ENCODE measurements at places on chromosomes 2 and 18. TPM values are rescaled to one million over a fixed set of nuclear protein-coding genes. Genes with fewer than 3 reads are reported as not detected.
A peak's percentile ranks its signal among the peaks of the same experiment; 100 is the strongest.

DNA sequence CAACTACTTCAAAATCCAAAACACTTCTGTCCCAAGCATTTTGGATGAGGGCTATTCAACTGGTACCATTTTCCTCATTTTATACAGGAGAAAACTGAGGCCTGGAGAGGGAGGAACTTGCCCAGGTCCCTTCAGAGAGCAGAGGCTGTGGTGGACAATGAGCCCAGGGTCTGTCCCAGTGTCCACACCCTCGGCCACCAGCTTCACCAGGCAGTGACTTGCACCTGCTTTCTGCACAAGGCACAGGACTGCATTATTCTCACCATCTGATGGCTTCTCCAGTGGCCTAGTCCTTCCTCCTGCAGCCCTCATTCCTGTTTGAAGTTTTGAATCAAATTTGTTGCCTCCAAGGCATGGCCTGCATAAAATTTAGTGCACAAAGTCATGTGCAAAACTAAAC, 53.3 kb downstream of the RNF144A start:
- ATAC-seq = no peak

- ATAC-seq = no peak
These were observed 44.1 kb downstream of the ANKRD44 start for GRCh38 chr2:197266477-197266876.

GRCh38 chr2:133837441-133838094, 269.3 kb upstream of the NCKAP5 start:
- no peak for ATAC-seq

- ATAC-seq = no peak
These were observed 484.8 kb upstream of the UBE2E3 start for GRCh38 chr2:180495606-180496005.

DNA sequence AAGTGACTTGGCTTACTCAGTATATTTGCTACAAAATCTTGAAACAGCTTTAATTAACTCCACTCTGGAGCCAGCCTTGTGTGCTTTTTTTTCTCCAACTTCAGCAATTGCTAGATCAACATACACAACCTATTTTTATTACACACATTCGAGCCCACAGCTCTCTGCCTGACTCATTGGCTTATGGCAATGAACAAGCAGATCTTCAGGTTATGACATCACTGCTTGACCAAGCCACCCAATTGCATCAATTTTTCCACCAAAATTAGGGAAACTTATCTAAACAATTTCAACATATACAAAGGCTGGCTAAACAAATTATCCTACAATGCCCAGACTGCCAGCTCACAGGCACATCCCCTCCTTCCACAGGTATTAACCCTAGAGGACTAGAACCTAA, 39.6 kb upstream of the PDK1 start:
- ATAC-seq = no peak

DNA sequence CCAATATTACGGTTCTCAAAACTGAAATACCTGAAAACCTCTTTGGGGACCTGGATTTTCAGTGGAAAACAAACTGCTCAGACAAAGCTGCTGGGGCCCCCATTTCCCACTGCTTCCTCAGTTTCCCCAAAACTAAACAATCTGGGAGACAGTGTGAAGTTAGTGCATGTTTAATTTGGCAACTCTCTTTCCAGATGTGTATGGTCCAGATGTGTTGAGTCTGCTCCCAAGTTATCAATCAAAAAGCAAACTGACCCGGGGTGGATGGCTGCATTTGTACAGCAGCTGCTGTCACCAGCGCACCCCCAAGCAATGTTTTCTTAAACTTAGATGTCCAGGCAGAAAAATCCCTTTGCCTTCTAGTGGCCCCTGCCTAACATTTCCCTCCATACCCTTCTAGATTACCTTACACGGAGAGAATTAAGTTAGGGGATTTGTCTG, 136.9 kb downstream of the COPS8 start:
- ATAC-seq = no peak

- no peak for ATAC-seq
These were observed 38.4 kb downstream of the TCF4 start for GRCh38 chr18:55549474-55550104.

DNA sequence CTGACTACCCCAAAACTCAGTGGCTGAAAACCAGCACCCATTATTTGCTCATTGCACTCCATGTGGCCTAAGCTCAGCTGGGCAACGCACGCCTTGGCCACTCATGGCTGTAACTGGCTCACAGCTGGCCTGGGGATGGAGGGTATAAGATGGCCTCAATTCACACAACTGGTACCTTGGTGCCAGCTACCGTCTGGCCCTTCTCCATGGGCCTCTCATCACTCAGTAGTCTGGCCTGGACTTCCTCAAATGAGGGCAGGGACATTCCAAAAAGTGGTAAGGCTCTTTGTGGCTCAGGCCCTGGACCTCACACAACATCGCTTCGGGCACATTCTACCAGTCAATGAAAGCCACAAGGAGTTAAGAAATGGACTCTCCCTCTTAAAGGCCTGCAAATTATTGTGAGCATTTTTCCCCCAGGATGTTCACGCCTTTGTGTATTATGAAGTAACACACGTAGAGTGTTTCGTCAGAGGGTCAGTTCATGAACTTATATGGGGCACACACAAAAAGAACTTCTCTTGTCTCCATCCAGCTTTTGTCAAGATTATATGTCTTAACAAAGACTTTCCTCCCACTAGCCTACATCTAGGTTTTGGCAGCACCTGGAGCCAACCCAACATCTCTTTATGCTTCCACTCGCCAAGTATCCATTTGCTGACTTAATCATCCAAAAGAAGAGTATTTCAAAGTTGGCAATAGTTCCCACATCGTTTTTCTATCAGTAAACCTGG, 145.2 kb downstream of the CCBE1 start:
- ATAC-seq = no peak

GRCh38 chr2:154551649-154552048, 146.8 kb upstream of the KCNJ3 start:
- ATAC-seq = no peak

DNA sequence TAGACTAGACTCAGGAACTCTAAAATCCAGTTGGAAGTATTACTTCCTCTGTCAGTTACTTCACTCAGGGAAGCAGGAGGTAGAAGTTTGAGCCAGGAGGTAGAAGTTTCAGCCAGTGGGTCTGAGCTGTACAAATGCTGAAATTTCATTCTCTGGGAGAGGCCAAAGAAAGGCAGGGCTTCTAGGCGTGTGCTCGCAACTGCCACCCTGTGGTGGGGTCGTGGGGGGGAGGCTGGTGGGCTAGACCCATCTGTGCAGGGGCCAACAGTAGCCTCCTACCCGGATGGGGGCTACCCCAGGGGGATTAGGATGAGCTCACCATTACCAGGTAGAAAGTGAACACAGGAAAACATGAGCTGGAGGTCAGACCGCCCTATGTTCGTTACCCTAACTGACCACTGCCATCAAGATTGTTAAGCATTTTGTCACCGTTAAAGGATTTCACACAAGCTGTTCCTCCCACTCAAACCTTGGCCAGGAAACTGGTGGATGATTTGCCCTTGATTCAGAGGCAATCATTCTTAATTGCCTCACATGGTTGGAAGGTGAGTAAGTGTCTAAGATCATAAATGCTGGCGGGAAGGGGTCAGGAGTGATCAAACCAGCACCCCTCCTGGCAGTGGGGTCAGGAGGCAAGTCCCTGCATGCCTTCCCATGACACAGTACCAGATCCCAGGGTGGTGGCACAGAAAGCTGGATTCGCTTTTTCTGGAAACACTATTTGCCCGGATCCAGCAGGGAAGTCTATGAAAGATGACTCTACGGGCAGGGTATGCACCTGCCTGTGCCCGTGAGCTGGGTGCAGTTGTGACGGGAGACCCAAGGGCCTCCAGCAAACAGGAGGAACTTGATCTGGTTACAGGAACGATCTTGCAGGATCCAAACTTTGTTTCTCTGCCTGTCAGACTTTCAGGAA, 5.2 kb upstream of the FHL2 start:
- peak; percentile 90 for ATAC-seq

- ATAC-seq = no peak
These were observed 336.0 kb downstream of the SLC8A1 start for GRCh38 chr2:40115894-40116293.

- no peak for ATAC-seq
These were observed 23.1 kb downstream of the COL3A1 start for GRCh38 chr2:188997263-188997662.

- ATAC-seq = no peak
These were observed 59.8 kb downstream of the HDLBP start for GRCh38 chr2:241255542-241256167.

DNA sequence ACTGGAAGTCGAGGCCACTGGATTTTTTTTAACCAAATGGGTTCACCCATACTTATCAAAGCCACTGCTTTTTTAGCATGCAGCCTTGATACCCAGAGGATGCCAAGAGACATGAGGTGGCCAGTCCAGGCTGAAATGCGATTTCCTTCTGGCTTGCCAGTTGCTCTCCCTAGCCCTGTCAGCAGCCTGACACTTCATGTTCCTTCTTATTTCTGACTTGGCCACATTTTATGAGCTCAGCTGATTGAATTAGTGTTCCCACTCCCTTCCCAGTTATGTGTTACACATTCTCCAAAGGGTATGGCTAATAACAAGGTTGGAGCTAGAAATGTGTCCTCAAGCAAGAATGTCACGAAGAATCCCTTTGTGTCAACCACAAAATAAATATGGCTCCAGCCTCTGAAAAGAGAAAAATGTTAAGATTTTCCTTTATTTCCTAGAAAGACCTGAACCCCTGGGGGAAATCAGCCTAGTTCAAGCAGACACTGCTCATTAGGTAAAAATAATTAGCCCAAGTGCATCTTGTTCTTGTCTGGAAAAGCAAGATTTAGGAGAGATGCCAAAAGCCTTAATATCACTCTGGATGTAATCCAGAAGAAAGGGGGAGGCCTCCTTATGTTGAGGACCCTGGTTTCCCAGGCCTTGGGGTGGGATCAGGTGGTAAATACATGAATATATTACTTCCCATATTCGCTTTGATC, 121.7 kb upstream of the TACR1 start:
- ATAC-seq = no peak

GRCh38 chr2:37168217-37168981, 11.6 kb upstream of the EIF2AK2 start:
- peak; percentile 63 for ATAC-seq

DNA sequence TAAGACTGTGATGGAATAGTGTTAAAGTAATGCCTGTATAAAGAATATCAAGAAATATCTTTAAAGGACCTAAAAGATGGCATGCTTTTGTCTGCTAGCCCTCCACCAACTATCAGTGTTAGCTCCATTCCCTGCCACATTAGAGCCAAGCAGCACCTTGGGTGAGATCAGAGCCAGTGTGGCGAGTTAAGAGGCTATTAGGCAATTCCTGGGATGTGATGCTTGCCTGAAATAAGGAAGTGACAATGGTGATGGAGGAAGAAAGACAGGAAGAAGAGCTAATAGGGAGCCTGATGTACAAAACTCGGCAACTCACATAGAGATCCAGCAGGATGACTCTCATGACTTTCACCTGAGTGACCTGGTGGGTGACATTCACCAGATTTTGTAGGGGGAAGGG, 143.5 kb downstream of the ZEB2 start:
- ATAC-seq = no peak

- ATAC-seq = peak; percentile 81
These were observed 55.0 kb upstream of the MCFD2 start for GRCh38 chr2:46970334-46971288.

- no peak for ATAC-seq
These were observed 128.0 kb downstream of the OLA1 start for GRCh38 chr2:174120346-174120745.

- no peak for ATAC-seq
These were observed 13.6 kb downstream of the HOXD3 start for GRCh38 chr2:176170602-176171305.

- no peak for ATAC-seq
These were observed 2.7 kb downstream of the ESPNL start for GRCh38 chr2:238102865-238103264.

DNA sequence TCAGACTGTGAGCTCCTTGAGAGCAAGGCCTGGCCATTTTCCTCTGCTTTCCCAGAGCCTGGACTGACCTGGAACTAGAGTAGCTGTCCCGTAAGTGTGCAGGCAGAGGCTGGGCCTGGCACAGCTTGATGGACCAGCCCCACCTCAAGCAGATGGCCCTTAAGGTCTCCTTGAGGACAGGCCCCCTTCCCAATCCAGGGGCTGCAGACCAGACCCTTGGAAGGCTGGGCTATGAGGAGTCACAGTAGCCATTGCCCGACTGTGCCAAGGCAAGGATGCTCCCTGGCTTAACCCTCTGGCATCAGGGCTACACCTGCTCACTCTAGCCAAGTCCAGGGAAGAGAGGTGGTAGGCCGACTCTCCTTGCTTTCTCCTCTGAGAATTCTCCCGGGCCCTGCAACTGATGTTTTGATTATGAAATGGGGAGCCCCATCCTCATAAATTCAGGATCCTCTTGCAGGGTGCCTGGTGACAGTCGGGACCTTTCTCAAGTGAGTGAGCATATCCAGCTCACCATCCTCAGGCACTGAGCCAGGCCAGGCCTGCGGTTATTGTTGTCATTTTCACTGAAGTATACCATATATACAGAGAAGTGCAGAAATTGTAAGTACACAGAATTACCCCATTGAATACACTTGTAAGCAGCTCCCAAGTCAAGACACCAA, 51.7 kb downstream of the DPYSL5 start:
- no peak for ATAC-seq

DNA sequence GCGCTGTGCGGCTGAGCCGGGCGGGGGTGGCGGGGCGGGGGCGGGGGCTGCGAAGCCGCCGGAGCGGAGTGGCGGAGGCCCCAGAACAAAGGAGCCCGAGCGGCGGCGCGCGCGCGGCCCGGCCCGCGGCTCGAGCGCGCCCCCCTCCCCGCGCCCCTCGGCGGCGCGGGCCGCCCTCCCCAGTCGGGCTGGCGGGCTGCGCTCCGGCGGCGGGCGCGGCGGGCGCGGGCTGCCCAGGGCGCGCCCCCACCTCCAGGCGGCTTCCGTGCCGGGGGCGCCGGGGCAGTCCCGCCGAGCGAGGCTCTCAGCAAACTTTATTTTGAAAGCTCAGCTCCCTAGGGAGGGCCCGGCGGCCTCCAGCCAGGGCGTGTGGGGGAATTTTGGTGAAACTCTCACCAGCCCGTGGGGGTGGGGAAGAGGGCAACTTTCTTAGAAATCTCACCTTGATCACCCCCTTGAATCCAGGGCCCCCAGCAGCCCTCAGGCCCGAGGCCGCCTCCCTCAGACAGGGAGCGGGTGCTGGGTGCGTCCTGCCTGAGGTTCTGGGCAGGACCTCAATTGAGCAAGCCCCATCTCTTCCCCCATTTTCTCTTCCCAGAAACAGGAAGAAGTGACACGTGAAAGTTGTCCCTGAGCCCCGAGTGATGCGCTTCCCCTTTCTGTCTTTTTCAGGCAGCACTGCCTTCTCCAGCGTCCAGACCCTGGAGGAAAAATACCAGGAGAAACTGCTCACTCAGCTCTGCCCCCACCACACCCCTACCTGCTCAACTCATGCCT, 786 bp downstream of the TET3 start:
- ATAC-seq = no peak

DNA sequence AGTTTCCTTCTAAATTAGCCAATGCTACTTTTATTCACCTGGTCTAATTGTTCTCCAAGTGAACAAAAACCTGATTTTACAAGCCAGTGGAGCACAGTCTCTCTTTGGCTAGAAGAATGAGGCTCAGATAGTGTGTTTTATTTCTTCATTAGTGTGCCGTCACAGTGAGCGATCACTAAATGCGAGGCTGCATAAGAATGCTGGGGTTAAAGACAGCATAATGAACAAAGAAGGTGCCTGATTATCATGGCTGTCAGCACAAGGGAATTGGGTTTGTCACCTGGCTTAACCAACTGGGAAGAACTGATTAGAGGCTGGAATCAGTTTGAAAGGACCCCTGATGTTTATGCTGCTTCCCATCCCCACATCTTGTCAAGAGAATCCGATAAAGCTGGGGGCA, 76.4 kb downstream of the EPHA4 start:
- ATAC-seq = no peak

The SNTG2 gene
- 0.60 TPM for total RNA-seq

The CAPN14 gene
- total RNA-seq = 191 TPM

The CCDC68 gene
- total RNA-seq = 1.5 TPM

The KCNJ3 gene
- not detected for total RNA-seq

The CTIF gene
- 14.0 TPM for total RNA-seq

The CRACDL gene
- 6.6 TPM for total RNA-seq

The OR6B2 gene
- total RNA-seq = not detected

The CROCC2 gene
- 0.12 TPM for total RNA-seq
